T-helper 2 cell treated with Interferon-gamma antibody and Interleukin-4, amounts not matched to agents 100 ng/mL and 5 ng/mL, for 36 hours (primary cell): ENCODE measurements at places on chromosomes 16 and 17. TPM values are rescaled to one million over a fixed set of nuclear protein-coding genes. Genes with fewer than 3 reads are reported as not detected.

The HS3ST3A1 gene
- total RNA-seq, result 4.5 and 6.3 TPM in 2 replicates

The CORO6 gene
- 2.0 and 3.1 TPM in 2 replicates for total RNA-seq

The HASPIN gene
- 25.9 and 26.9 TPM in 2 replicates for total RNA-seq

The GAS2L2 gene
- not detected in 2 replicates for total RNA-seq

The PYDC1 gene
- total RNA-seq, result not detected in 2 replicates

The TP53TG3B gene
- total RNA-seq, result not detected in 2 replicates

The SMPD3 gene
- 3.0 and 4.3 TPM in 2 replicates for total RNA-seq

The KRT9 gene
- total RNA-seq, result not detected in 2 replicates

The NOG gene
- not detected in 2 replicates for total RNA-seq
